AG10803 (cell line): ENCODE measurements at places on chromosomes 7 and 10.

DNA sequence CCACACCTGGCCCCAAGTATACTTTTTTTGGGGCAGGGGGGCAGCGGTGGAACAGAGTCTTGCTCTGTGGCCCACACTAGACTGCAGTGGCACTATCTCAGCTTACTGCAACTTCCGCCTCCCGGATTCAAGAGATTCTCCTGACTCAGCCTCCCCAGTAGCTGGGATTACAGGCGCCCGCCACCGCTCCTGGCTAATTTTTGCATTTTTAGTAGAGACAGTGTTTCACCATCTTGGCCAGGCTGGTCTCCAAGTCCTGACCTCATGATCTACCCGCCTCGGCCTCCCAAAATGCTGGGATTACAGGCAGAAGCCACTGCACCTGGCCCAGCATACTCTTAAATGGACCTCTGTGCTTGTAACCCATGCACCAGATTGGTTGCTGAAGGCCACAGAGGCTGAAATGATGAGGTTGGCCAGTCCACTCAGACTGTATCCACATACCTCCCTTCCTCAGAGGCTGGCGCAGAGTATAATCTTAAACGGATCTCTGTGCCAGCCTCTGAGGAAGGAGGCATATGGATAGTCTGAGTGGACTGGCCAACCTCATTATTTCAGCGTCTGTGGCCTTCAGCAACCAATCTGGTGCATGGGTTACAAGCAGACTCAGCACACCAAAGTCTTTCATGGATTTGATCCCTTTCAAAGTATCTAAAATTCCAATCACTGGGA lies 3.0 kb downstream of the CALN1 start:
- DNase-seq: no peak

GRCh38 chr10:111488668-111489067 lies 411.8 kb downstream of the ADRA2A start:
- no peak for DNase-seq

DNA sequence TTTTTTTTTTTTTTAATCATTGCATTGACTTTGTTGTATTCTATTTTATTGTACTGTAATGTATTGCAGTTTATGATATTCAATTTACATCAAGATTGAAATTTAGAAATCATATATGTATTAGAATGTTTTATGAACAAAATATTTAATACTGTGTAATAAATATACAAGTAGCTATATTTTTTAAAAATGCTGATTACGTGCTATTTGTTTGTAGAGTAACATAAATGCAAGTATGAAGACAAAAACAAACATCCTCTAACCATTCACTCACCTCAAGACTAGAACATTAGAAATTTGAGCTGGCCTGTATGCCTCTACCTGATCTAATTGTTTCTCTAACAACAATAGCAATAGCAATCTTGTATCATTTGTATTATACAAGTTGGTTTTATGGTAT lies 290.3 kb downstream of the GATA3 start:
- no peak for DNase-seq

DNA sequence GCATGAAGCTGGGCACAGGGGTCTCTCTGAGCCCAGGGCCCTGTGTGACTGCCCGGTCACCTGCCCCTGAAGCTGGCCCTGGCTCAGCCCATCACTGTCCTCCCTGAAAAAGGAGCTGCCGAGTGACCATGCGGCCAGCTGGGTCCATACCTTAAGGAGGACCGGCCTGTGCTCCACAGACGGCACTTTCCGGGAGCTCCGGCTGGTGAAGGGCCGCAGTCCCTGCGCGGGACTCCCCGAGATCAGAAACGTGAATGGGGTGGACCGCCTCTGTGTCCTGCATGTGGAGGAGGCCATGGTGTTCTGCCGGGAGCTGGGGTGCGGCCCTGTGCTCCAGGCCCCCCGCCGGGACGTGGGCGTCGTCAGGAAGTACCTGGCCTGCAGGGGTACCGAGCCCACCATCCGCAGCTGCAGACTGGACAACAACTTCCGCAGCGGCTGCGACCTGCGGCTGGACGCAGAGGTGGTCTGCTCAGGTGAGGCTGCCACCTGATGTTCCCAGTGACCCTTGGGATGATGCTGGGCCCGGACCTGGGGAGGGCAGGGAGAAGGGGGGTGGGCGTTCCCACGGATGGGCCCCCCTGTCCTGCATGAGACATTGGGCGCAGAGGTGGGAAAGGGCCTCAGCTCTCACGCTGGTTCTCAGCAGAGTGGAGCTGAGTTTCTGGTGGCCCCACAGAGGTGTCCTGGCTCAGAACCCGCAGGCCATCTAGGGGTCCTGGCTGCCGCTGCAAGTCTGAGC lies 3.5 kb downstream of the SCART1 start:
- no peak for DNase-seq

DNA sequence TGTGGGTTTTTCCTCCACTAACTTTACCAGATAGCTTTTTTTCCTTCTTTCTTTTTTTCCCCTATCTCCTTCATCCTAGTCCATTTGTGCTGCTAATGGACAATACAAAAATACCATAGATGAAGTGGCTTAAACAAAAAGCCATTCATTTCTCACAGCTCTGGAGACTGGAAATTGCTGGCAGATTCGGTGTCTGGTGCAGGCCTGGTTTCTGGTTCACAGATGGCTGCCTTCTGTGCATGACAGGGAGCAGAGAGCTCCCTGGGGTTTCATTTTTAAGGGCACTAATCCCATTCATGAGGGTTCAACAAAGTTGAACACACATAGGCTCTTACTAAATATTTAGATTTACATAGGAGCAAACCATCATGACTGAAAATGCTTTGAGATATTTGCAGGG lies 467.4 kb downstream of the TYW1 start:
- no peak for DNase-seq

DNA sequence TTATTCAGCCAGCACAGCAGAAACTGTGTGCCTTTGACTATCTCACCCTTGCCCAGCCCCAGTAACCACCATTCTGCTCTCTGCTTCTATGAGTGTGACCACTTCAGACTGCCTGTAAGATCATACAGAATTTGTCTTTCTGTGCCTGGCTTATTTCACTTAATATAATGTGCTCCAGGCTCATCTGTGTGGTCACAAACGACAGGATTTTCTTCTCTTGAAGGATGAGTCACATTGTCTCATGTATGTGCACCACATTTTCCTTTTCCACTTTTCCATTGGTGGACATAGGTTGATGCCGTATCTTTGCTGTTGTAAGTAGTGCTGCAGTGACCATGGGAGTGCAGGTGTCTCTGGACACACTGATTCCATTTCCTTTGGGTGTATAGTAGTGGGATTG lies 122.5 kb upstream of the LANCL2 start:
- no peak for DNase-seq

GRCh38 chr10:124007773-124008145 lies 85.6 kb downstream of the CHST15 start:
- no peak for DNase-seq

GRCh38 chr10:44413416-44413815 lies 28.5 kb upstream of the CXCL12 start:
- no peak for DNase-seq

- DNase-seq: no peak
Measured at GRCh38 chr7:148437043-148437442, 153.5 kb upstream of the C7orf33 start.

DNA sequence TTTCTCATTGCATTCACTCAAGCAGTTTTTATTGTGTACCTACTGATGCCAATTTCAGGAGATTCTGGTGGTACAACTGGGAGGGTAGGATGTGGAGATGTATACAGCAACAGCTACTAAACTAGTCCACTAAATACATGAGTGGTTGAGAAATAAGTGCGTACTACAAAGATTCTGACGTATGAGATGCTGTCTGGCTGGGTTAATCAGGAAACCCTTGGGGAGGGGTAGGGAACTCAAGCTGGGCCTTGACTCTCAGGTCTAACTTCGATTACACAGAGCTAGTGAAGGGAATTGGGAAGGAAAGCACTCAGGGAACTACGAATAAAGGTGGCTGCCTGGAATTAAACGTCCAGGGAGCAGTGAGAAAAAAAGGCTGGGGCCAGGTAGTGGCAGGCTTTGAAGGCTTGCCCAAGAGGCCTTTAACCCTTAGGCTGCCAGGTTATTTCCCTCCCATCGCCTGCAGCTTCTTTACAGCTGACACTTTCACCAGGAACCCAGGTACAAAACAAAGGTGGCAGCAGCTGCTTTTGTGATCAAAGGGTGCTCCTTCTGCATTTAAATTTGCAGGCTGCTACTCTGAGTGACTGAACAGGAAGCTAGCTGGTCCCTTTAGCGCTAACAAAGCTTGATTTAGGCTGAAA lies 3.2 kb downstream of the MMS19 start:
- DNase-seq: peak; percentile 22

- DNase-seq: no peak
Measured at GRCh38 chr7:118590107-118590506, 365.6 kb downstream of the ANKRD7 start.

DNA sequence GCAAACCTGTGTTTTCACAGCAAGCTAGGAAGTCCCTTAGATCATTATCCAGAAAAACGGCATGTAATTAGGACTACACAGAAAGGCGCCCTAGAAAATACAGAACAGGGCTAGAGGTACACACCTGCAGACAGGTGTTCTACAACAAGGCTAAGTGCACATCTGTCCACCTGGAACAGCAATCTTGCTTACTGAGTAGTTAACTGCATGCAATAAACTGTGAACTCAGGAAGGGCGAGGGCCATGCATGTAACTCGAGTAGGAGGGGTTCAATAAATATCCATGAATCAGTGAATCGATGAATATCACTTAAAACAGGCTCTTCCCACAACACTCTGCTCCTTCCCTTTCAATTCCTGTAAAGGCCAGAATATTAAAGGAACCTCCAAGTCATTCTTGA lies 22.0 kb downstream of the FAM171A1 start:
- DNase-seq: no peak

GRCh38 chr10:131172433-131172832 lies 139.1 kb downstream of the TCERG1L start:
- DNase-seq: no peak

GRCh38 chr7:50367100-50367499 lies 62.6 kb downstream of the IKZF1 start:
- DNase-seq: no peak

GRCh38 chr10:51106311-51106945 lies 32.1 kb downstream of the PRKG1 start:
- DNase-seq: peak; percentile 18

DNA sequence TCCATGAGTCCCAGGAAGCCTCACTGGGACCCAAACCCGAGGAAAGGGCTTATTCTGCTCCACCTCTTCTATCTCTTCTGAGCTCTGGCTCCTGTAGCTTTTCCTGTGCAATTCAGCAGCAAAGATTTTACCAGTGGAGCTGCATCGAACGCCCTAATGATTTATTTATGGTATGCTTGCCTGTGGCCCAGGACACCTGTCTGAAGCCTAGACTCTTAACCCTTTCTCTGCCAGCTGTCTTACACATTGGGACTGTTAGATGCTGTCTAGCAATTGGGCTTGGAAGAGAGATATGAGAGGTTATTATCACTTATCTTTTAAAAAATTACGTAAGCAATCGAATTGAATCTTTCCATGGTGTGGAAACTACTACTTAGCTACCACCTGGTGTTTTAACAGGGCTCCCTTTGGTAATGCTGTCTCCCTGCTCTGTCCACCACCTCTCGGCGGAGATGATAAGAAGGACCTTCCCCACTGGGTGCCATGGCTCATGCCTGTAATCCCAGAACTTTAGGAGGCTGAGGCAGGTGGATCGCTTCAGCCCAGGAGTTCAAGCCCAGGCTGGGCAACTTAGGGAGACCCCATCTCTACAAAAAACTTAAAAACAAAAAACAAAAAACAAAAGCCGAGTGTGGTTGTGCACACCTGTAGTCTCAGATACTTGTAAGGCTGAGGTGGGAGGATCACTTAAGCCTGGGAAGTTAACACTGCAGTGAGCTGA lies 8.8 kb downstream of the ACSL5 start:
- no peak for DNase-seq

DNA sequence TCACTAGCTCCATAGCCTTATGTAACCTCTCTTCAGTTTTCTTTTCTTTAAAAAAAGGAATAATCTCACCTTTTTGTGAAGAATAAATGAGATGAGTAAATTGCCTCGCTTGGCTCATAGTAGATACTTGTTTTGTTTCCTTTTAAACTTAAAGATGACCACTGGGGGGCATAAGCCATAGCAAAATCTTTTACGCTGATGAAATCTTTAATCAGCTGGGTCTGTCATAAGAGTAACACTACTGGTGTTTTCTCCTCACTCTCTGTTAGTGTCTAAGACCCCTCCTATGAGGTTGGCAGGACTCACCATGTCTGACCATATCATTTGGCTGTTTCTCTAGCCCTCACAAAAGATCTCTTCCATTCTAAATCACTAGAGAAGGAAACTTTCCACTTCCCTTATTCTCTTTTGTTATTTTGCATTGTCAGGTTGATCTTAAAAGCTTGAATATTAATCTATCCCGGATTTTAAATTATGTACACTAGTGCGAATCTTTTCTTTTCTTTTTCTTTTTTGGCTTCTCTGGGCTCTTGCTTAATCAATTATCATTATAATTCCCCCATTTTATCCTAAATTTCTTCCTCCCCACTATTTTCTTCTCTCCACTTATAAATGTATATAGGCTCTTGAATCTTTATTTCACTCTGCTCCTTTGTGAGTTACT lies 12.5 kb downstream of the STAG3 start:
- DNase-seq: peak; percentile 64

GRCh38 chr10:4006051-4006450 lies 221.0 kb upstream of the KLF6 start:
- no peak for DNase-seq

- DNase-seq: no peak
Measured at GRCh38 chr7:145718129-145718528, 398.5 kb upstream of the CNTNAP2 start.

DNA sequence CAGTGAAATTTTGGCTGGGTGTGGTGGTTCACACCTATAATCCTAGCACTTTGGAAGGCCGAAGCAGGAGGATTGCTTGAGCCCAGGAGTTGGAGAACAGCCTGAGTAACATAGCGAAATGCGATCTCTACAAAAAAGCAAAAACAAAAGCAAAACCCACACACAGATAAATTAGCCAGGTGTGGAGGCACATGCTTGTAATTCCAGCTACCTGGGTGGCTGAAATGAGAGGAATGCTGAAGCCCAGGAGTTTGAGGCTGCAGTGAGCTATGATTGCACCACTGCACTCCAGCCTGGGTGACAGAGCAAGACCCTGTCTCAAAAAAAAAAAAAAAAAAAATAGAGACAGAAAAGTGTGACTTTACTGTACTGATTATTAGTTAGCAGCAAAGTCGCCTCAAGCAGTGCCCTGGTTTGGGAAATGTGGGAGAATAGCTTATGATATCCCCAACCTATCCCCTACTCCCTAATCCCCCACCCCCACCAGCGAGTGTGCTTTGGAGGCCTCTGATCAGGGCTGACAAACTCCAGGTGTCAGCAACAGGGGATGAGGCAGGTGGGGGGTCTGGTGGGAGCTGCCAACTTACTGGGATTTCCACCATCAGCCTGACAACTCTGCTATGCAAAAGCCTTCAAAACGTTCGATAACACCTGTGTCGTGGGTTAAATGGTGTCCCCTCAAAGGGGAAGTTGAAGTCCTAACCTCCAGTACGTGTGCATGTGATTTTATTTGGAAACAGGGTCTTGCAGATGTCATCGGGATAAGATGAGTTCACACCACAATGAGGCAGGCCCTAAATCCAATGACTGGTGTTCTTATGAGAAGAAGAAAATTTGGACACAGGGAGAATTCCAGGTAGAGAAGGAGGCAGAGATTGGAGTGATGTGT lies 124.7 kb upstream of the SDK1 start:
- DNase-seq: no peak
